ENCODE measurements at places on chromosomes 6 and 20.

DNA sequence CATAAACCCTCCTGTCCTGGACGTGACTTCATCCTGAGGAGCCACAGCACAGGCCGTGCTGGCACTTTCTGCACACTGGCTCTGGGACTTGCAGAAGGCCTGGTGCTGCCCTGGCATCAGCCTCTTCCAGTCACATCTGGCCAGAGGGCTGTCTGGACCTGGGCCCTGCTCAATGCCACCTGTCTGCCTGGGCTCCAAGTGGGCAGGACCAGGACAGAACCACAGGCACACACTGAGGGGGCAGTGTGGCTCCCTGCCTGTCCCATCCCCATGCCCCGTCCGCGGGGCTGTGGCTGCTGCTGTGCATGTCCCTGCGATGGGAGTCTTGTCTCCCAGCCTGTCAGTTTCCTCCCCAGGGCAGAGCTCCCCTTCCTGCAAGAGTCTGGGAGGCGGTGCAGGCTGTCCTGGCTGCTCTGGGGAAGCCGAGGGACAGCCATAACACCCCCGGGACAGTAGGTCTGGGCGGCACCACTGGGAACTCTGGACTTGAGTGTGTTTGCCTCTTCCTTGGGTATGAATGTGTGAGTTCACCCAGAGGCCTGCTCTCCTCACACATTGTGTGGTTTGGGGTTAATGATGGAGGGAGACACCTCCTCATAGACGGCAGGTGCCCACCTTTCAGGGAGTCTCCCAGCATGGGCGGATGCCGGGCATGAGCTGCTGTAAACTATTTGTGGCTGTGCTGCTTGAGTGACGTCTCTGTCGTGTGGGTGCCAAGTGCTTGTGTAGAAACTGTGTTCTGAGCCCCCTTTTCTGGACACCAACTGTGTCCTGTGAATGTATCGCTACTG lies 22.0 kb upstream of the PYGB start:
- H3K27me3 ChIP-seq: no peaks in the 10 kb centered on the region
- H3K36me3 ChIP-seq: no peaks in the 10 kb centered on the region
- no peak for DNase-seq
- peaks cover 3% of the 10 kb centered on the region for H3K4me1 ChIP-seq
- H3K4me3 ChIP-seq: no peak overlapping the region

- no peaks in the 10 kb centered on the region for H3K27me3 ChIP-seq
- H3K4me1 ChIP-seq: peaks cover 32% of the 10 kb centered on the region
- peak overlapping the region; percentile 75 for H3K27ac ChIP-seq
- peak overlapping the region; percentile 53 for H3K4me3 ChIP-seq
- DNase-seq: peak; percentile 83
Observed at GRCh38 chr6:16305246-16305725, 66.9 kb downstream of the GMPR start.

- DNase-seq: no peak
- no peaks in the 10 kb centered on the region for H3K36me3 ChIP-seq
- H3K27me3 ChIP-seq: no peaks in the 10 kb centered on the region
- no peak overlapping the region for H3K27ac ChIP-seq
- H3K4me1 ChIP-seq: no peaks in the 10 kb centered on the region
Observed at GRCh38 chr6:146803601-146804000, 204.8 kb downstream of the ADGB start.

GRCh38 chr6:30814146-30815040 lies 69.9 kb upstream of the DDR1 start:
- peak overlapping the region; percentile 52 for H3K27ac ChIP-seq
- no peak for DNase-seq
- no peak overlapping the region for H3K4me3 ChIP-seq
- peaks cover 50% of the 10 kb centered on the region for H3K4me1 ChIP-seq
- no peaks in the 10 kb centered on the region for H3K36me3 ChIP-seq

GRCh38 chr20:19412254-19412653 lies 199.8 kb downstream of the SLC24A3 start:
- H3K4me1 ChIP-seq: no peaks in the 10 kb centered on the region
- no peaks in the 10 kb centered on the region for H3K36me3 ChIP-seq
- no peak for DNase-seq
- no peak overlapping the region for H3K4me3 ChIP-seq
- no peaks in the 10 kb centered on the region for H3K27me3 ChIP-seq
- H3K27ac ChIP-seq: no peak overlapping the region

- no peak overlapping the region for H3K4me3 ChIP-seq
- H3K36me3 ChIP-seq: peaks cover 1% of the 10 kb centered on the region
- no peak for DNase-seq
Observed at GRCh38 chr6:15431762-15432483, 186.1 kb downstream of the JARID2 start.
